NCI-H1105 treated with DMSO at 0.1 percent for 48 hours (cell line): ENCODE measurements at places on chromosomes 1 and 21.

- no peak for DNase-seq
Measured at GRCh38 chr1:8821084-8821483, 3.6 kb upstream of the RERE start.

GRCh38 chr1:159817276-159818041 lies 9.2 kb upstream of the SLAMF8 start:
- no peak for DNase-seq

- DNase-seq = no peak
Measured at GRCh38 chr1:104671684-104672353, 922.1 kb downstream of the AMY1C start.

- DNase-seq = no peak
Measured at GRCh38 chr1:8205771-8206170, 112.1 kb upstream of the SLC45A1 start.

GRCh38 chr1:172628401-172628800 lies 30.5 kb upstream of the FASLG start:
- DNase-seq = no peak

DNA sequence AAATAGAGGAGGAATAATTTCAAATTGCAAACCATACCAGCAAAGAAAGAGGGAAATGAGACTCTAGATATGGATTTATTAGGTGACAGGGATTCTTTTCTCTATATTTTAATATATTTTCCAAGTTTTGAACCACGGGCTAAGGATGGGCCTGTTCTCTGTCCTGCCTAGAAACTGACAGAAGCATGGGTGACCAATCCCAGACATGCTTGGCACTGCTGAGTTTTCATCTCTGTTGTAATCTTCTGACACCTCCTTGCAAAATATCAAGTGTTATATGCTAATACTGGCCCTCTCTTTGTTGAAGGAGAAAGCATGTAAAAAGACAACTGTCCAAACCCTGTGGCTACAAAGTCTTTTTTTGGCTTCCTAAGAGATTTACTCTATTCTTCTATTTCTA lies 774 bp upstream of the ANGPTL7 start:
- DNase-seq = no peak

GRCh38 chr1:241666419-241666818 lies 14.3 kb downstream of the WDR64 start:
- no peak for DNase-seq

DNA sequence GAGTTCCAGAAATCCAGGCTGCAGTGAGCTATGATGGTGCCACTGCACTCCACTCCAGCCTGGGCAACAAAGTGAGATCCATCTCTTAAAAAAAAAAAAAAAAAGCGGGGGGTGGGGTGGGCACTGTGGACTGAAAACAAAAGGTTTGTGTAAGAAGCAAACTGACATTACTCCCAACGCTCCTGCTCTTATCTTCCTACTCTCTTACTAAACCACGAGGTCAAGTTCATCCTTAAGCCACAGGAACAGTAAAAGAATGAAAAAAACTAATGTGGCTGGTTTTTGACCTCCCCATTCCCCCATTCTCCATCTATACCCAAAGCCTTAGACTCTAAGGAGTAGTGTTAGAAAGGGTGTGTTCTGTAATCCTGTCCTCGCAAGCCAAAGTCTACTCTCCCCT lies 30.8 kb downstream of the TFAP2E start:
- DNase-seq = no peak

- no peak for DNase-seq
Measured at GRCh38 chr21:32554832-32555638, 30.3 kb downstream of the TCP10L start.

GRCh38 chr1:155051777-155052398 lies 772 bp downstream of the ADAM15 start:
- peak; percentile 30 for DNase-seq

DNA sequence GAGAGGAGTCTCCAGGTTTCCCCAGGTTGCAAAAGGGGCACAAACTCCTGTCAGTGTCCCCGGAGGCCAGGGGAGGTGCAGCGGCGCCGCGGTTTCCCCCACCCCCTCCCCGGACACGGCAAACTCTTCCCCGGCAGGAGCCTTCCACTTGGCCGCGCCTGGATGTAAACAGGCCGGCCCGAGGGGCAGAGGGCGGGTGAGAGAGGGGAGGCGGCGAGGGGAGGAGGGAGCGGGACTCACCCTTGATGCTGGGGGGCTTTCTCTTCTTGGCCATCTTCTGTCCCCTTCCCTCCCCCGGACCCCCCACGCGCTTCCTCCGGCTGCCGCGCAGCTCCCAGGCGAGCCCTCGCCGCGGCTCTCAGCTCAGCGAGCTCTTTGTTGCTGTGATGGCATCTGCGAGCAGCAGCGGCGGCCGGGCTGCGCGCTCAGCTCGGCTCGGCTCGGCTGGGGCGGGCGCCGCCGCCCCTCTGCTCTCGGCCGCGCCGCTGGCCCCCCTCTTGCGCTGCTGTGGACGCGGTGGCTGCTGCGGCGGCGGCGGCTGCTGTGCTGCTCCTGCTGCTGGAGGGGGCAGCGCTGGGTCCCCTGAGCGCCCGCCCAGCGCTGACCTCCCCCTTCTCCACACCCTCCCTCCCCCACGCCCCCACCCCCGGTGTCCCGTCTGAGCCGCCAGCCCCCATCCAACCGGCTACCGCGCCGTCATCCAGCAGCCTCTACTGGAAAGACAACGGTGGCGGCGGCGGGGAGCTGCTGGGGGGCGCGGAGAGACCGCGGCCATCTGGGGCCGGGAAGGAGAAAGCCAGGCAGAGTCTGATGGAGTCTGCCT lies 4.9 kb upstream of the SLC44A5 start:
- DNase-seq = peak; percentile 59

GRCh38 chr1:4674676-4675075 lies 20.3 kb downstream of the AJAP1 start:
- no peak for DNase-seq

DNA sequence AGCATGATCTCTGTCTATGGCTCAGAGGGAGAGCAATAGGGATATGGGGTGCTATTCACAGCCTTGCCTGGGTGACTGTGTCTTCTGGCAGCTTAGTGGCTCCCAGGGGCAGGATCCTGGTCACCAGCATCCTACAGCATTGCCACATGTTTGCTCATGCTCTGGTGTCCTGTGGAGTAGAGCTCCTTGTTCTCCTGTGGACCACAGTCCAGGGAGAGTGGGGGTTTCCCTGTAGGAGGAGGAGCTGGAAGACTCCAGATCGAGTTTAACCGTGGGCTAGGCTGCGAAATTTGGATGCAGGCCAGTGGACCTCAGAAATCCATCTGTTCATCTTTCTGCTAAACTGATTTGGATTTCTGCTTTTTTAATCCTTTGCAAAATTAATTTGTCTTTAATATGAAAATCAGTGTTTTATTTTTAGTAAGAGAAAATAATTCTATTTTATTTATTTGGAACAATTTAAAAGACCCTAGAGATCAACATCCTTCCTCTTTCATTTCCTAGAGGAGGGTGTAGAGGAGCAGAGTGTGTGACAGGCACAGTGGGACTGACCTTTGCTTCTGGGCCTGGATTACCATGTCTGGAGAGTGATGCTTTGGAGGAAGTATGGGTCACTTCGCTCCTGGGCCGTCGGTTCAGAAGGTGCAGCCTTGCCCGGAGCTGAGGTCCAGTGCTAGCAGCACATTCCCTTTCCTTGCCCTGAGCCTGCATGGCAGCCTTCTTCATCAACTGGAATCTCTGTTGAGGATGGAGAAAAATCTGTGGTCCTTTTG lies 17.4 kb downstream of the ADARB1 start:
- no peak for DNase-seq

DNA sequence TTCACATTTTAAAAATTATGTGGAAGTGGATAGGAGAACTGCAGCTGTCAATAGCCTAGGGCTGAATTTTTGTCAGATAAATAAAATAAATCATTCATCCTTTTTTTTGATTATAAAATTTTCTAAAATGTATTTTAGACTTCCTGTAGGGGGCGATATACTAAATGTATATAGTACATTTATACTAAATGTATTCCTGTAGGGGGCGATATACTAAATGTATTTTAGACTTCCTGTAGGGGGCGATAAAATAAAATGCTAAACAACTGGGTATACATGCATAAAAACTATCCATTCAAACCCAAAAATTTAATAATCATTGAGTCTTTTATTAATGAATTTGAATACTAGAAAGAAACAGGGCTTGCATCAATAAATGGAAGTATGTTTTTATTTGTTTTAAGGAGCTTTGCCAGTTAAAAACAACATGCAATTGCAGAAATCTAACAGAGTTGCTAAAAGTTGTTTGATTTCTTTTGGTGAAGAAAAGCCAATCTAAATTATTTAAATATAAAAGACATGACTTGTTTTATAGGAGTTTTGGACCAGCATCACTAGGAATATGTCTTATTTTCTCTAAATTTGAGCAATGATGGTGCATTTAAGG lies 31.4 kb downstream of the CLCA1 start:
- DNase-seq = peak; percentile 50

GRCh38 chr1:108955881-108956280 lies 7.4 kb downstream of the CLCC1 start:
- DNase-seq = no peak

GRCh38 chr1:220094016-220094911 lies at the start of gene IARS2:
Gene IARS2, plus strand, starts transcription at chr1:220094132. Its CDS starts 85 bp downstream, at chr1:220094217.
- peak; percentile 80 for DNase-seq

- DNase-seq = no peak
Measured at GRCh38 chr1:241637046-241637590, 3.1 kb downstream of the CHML start.

- DNase-seq = no peak
Measured at GRCh38 chr1:82343381-82343780, 542.6 kb downstream of the ADGRL2 start.

- DNase-seq = no peak
Measured at GRCh38 chr1:196377811-196378210, 230.4 kb downstream of the KCNT2 start.

- DNase-seq = no peak
Measured at GRCh38 chr1:77348549-77348948, 66.7 kb downstream of the AK5 start.
